ENCODE measurements at places on chromosomes 7 and 10.

DNA sequence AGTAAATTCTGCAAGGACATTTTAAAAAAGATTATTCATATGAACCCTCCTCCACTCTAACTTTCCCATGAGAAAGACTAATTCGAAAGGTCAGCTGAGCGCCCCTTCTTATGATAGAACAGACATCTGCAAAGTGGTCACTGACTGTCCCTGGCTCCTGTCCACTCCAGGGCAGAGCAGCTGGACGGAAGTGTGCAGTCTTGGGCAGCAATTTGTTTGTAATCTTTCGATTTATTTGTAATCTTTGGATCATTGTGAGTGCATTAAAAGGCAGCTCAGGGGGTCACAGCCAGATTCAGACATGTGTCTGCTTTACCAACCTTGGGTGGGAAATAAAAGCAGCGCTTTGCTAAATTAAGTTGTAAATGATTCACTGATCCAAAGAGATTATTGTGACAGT, 158.8 kb upstream of the ADARB2 start:
- DNase-seq = no peak

GRCh38 chr10:96439725-96440124, 74.0 kb downstream of the TLL2 start:
- DNase-seq = no peak

GRCh38 chr10:36114913-36115312, 472.8 kb upstream of the FZD8 start:
- DNase-seq = no peak

- DNase-seq = no peak
Observed at GRCh38 chr7:91043186-91043585, 221.0 kb upstream of the FZD1 start.

- DNase-seq = no peak
Observed at GRCh38 chr7:155234950-155235789, 62.5 kb upstream of the INSIG1 start.

- no peak for DNase-seq
Observed at GRCh38 chr7:151925446-151926335, 30.6 kb upstream of the GALNTL5 start.

DNA sequence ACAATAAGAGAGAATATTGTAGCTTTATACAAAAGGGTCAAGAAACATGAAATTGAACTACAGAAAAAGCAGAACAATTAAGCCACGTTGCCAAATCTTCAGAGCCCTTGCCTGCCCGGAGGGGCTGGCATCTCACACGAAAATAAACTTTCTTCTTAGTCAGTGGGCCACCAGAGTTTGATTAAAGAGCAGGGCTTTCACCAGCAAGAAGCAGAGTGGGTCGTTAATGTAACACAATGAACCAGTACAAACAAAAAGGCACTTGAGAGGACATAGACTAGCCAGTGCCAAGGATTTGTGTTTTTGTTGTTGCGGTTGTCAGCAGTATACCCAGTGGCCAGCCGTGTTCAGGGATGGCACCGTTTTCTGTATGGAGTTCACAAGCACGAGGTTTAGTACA, 155.4 kb downstream of the NRP1 start:
- DNase-seq = no peak

DNA sequence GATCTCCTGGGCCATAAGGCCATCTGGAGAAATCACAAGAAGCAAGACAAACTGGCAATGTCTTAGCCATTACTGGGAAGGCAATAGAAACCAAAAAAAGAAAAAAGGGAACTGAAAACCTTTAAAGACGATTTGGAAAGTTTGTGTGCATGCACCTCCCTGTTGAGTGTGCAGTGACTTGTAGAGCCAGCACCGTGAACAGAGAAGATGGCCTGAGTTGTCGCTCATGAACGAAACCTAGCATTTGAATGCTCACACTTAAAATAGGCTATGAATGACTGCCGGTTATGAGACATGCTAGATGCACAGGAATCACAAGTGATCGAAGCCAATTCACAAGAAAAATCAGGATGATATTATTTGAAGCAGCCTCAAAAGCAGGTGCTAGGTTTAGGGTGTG, 151.3 kb upstream of the ADO start:
- no peak for DNase-seq

- DNase-seq = no peak
Observed at GRCh38 chr10:59626523-59626869, 83.2 kb downstream of the SLC16A9 start.

GRCh38 chr10:125392609-125393008, 232.2 kb upstream of the CTBP2 start:
- DNase-seq = no peak

DNA sequence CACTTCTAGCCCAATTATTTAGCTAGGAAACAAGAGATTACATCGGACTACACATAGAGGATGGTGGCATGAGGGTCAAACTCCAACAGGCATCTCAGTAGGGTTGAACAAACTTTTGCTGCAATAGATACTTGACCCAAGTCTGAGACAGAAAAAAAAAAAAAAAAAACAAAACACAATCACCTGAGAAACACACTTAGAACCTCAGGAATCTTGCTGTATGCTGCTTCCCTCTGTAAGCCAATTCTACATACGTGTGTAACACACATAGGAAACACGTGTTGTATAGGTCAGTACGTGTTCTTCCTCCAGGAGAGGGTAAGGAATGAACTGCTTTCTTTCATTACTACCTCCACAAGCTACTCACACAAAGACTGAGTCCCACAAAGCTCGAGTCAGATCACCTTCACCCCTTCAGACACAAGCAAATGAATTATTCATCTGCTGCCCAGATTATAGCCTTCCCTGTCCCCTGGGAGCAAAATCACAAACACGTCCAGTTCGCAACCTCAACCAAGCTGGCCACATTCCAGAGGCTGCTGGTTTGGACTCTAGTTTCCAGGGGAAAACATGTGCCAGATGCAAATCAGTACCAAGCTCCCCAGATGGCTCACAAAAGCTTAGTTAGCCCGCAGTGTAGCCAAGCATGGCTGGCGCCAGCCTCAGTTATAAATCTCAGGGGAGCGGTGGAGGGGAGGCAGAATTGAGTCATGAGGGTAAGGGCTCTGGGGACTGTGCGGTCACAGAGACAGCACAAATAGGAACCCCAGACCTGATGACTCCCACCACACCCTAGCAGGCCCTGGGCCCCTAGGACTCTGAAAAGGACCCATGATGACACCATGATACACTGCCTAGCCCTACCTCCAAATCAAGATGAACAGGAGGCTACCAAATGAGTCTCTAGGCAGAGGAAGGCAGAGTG, 15.1 kb downstream of the PSAP start:
- peak; percentile 97 for DNase-seq

GRCh38 chr7:80619741-80620140, 18.7 kb upstream of the CD36 start:
- no peak for DNase-seq

DNA sequence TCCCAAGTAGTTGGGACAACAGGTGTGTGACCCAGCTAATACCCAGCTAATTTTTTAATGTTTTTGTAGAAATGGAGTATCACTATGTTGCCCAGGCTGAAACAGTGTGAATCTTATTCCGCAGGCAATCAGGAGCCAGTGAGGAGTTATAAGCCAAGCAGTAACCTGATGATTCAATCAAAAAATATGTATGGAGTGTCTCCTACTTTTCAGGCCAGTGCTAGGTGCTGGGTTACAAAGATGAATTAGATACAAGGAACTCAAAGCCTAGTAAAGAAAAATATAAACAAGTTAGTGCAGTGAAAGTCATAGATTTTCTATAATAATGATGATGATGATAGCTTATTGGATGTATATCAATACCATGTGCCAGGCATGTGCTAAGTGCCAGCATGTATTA, 13.2 kb upstream of the IFRD1 start:
- DNase-seq = no peak

GRCh38 chr10:11019724-11020547, 2.3 kb downstream of the CELF2 start:
- no peak for DNase-seq

GRCh38 chr7:127900141-127900540, 131.1 kb downstream of the LRRC4 start:
- no peak for DNase-seq

- no peak for DNase-seq
Observed at GRCh38 chr10:35184527-35185171, 58.0 kb downstream of the CREM start.

- DNase-seq = no peak
Observed at GRCh38 chr7:102426268-102427018, 6.9 kb upstream of the ORAI2 start.

GRCh38 chr7:111235709-111236108, 144.8 kb downstream of the LRRN3 start:
- no peak for DNase-seq

- DNase-seq = no peak
Observed at GRCh38 chr7:146876411-146876810, 759.8 kb downstream of the CNTNAP2 start.

- no peak for DNase-seq
Observed at GRCh38 chr10:52031771-52032170, 282.3 kb upstream of the DKK1 start.

DNA sequence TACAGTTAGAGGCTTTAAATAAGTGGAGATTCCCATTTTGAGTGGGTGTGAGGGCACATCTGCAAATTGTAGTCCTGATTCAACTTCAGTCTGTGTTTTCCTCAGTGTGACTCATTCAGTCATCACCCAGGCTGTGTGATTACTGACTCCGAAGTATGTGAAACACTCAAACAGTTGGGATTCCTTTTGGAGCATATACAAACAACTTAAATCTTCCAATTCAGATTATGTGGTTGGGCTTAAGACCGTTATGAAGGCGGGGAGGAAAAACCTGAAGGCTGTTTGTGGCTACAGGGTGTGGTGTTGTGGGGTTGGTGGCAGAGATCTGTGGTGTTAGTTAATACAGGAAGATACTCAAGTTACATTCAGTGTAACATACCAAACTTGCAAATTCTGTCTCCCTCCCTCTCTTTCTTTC, 259.7 kb upstream of the FERD3L start:
- peak; percentile 5 for DNase-seq

- no peak for DNase-seq
Observed at GRCh38 chr10:77879065-77879464, 47.5 kb downstream of the DLG5 start.

- DNase-seq = peak; percentile 76
Observed at GRCh38 chr10:132793871-132794849, 8.2 kb upstream of the NKX6-2 start.

GRCh38 chr7:30390736-30391636, 87.6 kb downstream of the NOD1 start:
- DNase-seq = no peak

GRCh38 chr10:93875032-93875358, 18.8 kb upstream of the SLC35G1 start:
- DNase-seq = no peak

- no peak for DNase-seq
Observed at GRCh38 chr10:112409755-112410154, 35.8 kb downstream of the ACSL5 start.

DNA sequence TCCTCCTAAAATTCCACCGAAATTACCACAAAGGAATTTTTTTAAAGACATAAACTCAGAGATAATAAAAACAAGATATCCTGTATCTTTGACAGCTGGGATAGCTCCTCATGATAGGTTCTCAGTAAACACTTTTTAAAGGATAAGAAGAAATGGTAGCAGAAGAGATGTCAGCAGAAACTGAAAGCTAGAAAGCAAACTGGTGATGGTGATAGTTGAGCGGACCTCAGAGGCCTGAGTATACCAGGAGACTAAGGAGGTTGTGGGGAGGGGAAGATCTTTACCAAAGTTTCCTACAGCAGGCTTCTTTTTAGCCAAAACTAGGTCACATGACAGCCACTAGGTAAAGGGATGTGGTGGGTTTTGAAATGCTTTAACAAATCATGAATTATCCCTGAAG, 22.5 kb downstream of the PCGF5 start:
- no peak for DNase-seq

DNA sequence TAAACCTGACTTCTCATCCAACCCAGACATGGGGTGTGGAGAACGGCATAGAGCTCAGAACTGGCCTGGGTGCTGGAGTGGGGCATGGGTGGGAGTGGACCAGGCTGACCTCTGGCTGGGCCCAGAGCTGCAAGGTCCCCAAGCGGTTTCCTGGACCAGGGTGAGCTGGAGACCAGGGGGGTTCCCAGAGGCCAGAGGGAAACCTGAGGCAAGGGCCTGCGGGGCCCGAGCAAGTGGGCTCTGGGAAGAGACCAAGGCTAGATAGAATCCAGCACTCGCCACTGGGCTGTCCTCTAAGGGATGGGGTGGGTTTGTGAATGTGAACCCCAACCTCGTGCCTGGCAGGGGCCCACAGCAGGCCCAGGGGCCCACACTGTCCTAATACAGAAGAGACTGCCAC, 39.4 kb upstream of the RET start:
- DNase-seq = no peak

DNA sequence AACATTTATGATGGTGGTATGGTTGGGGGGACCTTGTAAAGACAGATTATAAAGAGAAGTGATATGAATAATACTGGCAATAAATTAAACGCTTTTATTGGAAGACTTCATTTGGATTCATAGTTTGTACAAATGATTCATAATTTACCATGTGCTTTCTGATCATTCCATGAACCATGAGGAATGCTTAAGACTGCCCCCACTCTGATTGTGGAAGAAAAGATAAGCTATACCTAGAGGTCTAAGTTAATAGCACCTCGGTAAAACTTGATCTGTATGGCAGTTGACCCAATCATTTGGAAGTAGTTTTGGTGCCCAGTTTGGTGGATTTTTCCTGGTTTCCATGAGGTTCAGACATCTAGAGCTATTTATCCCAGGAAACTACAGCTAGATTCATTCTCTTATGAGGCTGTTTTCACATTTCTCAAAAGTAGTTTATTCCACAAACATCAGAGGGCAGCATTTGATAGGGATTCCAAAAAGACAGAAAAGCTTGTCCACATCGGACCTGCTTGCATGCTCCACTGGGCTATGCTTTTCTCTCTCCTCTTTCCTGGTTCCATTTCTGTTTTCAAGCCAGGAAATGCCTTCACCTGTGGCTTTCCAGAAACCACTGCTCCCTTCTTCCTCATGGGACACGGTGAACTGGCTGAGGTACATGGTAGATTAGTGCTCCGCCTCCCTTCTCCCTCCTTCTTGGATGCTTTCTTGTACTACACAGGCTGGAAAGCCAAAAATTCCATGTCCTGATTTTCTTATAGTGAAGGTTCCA, 29.2 kb downstream of the TFAM start:
- peak; percentile 21 for DNase-seq

- no peak for DNase-seq
Observed at GRCh38 chr7:55348502-55348901, 16.6 kb upstream of the LANCL2 start.

GRCh38 chr10:9508606-9509005, 1454.1 kb downstream of the GATA3 start:
- DNase-seq = no peak

DNA sequence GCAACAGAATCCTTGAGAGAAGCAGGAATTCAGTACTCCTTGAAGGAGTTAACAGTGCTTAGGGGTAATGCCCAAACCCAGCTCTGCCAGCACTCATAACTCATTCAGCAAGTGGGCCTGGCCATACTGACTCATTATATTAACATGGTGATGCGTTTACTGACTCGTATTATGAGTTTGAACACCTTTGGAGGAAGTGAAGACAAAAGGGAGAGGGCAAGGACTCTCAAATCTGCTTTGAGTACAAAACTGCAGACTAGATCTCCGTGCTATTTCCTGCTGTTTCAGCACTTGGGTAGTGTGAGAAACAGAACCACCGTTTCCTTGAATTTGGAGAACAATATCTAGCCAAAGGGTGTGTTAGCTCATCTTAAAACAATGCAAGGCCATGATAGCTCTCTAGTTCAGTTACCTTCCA, 30.8 kb downstream of the SLC16A9 start:
- no peak for DNase-seq
